H1 (cell line): ENCODE measurements at places on chromosomes 4 and X. TPM values are rescaled to one million over a fixed set of nuclear protein-coding genes. Genes with fewer than 3 reads are reported as not detected.
A peak's percentile ranks its signal among the peaks of the same experiment; 100 is the strongest.

The DRP2 gene
- polyA plus RNA-seq = 0.18 and 0.24 TPM in 2 replicates

The LRRC66 gene
- 0.05 and 0.11 TPM in 2 replicates for polyA plus RNA-seq

GRCh38 chrX:129738466-129739308, at the start of gene XPNPEP2:
TSS of gene XPNPEP2 (plus strand) at chrX:129738979. CDS start at chrX:129739214, 235 bp downstream.
- H3K36me3 ChIP-seq = no peaks in the 10 kb centered on the region
- no peak within 1 kb of the TSS for H3K4me3 ChIP-seq
- DNase-seq = no peak
- no peaks in the 10 kb centered on the region for H3K27me3 ChIP-seq
- no peaks in the 10 kb centered on the region; the same call in 1 of the 2 replicates for H3K4me1 ChIP-seq

GRCh38 chrX:154409222-154409871, at the start of gene DNASE1L1:
TSS of gene DNASE1L1 (minus strand) at chrX:154409254. CDS start at chrX:154405568, 3,686 bp downstream.
- H3K4me3 ChIP-seq = peak within 1 kb of the TSS; percentile 7; the same call in 1 of the 2 replicates
- 0 out of 2 replicates have a peak within 1 kb of the TSS, but pooled peaks have one; percentile 36 for H3K27ac ChIP-seq
- H3K27me3 ChIP-seq = no peaks in the 10 kb centered on the region
- peaks cover 4% of the 10 kb centered on the region; the same call in 1 of the 2 replicates for H3K4me1 ChIP-seq
- H3K36me3 ChIP-seq = no peaks in the 10 kb centered on the region

The TMEM156 gene
- polyA plus RNA-seq = not detected in 2 replicates

DNA sequence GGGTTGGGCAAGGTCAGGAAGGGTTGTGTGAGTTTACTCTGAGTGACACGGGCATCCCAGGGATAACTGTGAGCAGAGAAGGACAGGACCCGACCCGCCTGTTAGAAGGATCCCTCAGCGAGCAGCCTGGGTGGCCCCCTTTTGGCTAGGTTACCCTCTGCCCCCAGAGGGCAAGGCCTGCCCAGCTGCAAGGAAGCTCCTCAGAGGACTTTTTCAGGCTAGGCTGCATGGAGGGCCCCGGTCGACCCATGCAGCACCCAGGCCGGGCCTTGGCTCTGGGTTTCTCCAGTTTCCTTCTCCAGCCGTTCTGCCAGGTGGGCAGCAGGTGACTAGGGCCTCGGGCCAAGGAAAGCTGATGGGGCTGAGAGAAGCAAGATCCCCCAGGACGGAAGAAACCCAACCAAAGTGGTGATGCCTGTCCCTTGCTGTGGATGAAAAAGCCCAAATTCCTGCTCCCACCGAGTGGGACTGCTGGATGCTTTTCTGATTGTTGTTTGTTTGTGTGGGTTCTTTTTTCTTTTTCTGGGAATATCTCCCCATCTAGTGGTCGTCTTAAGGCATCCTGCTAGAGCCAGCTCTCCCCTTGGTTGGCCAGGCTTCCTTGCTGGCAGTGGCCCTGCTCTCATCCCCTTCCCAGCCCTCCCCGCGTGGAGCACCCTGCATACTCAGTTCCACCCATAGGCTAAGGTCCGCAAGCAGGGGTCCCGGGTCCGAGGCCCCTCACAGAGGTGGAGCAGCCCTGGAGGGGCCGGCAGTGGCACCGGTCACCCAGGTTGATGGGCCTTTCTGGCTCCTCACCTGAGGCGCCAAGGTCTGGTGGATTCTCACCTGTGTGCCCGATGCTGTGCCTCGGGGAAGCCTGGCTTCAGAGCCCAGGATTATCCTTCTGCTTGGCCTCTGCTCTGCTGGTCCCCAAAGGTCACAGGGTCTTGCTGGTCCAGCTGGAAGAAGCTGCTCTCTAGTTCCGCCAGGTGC, 1.8 kb downstream of the ZFP92 start:
- no peak overlapping the region for H3K27ac ChIP-seq
- DNase-seq = no peak
- no peaks in the 10 kb centered on the region for H3K36me3 ChIP-seq
- peaks cover 18% of the 10 kb centered on the region for H3K27me3 ChIP-seq
- H3K4me1 ChIP-seq = 0 out of 2 replicates have a peak, but pooled peaks cover 2% of the 10 kb centered on the region
- H3K4me3 ChIP-seq = no peak overlapping the region

DNA sequence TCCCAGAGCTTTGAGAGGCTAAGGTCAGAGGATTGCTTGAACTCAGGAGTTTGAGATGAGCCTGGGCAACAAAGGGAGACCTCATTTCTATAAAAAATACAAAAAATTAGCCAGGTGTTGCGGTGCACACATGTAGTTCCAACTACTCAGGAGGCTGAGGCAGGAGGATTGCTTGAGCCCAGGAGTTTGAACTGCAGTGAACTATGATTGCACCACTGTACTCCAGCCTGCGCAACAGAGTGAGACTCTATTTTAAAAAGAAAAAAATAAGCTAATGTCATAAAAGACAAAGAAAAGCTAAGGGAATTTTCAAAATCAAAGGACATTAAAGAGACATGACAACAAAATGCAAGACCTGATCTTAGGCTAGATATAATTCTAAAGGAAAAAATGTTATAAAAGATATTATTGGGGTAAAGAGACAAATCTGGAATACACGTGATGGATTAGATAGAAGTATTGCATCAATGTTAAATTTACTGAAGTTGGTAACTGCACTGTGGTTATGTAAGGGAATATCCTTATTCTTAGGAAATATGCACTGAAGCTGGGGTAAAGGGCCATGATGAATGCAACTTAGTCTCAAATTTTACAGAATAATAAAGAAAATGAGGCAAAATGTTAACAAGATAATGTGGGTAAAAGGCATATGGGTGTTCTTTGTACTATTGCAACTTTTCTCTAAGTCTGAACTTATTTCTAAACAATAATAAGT, 75.2 kb downstream of the SPRY1 start:
- no peaks in the 10 kb centered on the region for H3K4me1 ChIP-seq
- H3K4me3 ChIP-seq = no peak overlapping the region
- H3K27me3 ChIP-seq = no peaks in the 10 kb centered on the region
- H3K36me3 ChIP-seq = no peaks in the 10 kb centered on the region
- no peak overlapping the region for H3K27ac ChIP-seq
- DNase-seq = no peak

- no peak overlapping the region; the same call in 1 of the 2 replicates for H3K27ac ChIP-seq
- DNase-seq = no peak
- H3K27me3 ChIP-seq = no peaks in the 10 kb centered on the region
- no peaks in the 10 kb centered on the region for H3K36me3 ChIP-seq
- no peak overlapping the region for H3K4me3 ChIP-seq
- H3K4me1 ChIP-seq = no peaks in the 10 kb centered on the region
Measured at GRCh38 chr4:25351777-25352416, 25.2 kb upstream of the ANAPC4 start.

DNA sequence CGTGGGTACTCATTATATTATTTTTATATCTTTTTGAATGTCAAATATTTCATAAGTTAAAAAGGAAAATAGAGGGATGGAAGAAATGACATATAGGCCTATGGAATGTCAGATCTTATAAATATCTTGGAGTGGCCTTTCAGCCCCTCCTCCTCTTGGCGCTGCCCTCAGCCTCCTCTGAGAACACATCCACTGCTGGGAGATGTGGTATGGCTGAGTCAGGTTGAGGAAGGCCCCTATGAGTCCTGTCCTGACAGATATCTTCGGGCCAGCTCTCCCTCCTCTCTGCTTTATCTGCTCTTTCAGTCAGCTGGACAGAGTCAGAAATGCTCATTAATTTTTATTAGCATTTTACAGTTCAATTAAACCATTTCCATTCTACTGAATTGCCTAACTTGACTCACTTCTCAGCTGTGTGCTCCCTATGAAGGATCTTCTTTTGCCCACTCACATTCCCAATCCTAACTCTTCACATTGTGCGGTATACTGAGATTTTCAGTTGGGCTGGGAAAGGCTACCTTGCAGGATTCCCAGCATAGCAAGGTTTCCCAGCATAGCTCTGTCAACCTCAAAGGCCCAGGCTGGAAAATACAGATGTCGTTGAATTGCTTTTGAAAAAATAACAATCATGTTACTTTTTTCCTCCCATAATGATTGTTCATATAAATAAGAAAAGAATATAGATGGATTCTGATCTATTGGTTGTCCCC, 128.0 kb downstream of the ARHGEF9 start:
- no peak overlapping the region for H3K4me3 ChIP-seq
- H3K4me1 ChIP-seq = no peaks in the 10 kb centered on the region
- DNase-seq = no peak
- no peaks in the 10 kb centered on the region for H3K27me3 ChIP-seq
- H3K36me3 ChIP-seq = peaks cover 6% of the 10 kb centered on the region; the same call in 1 of the 2 replicates
- no peak overlapping the region for H3K27ac ChIP-seq

The SLC6A14 gene
- polyA plus RNA-seq = not detected in 2 replicates

- H3K36me3 ChIP-seq = no peaks in the 10 kb centered on the region
- peaks cover 4% of the 10 kb centered on the region for H3K4me1 ChIP-seq
- H3K27ac ChIP-seq = no peak overlapping the region
- no peaks in the 10 kb centered on the region for H3K27me3 ChIP-seq
Measured at GRCh38 chr4:153038623-153039311, 102.6 kb downstream of the FHDC1 start.

- no peaks in the 10 kb centered on the region for H3K27me3 ChIP-seq
- H3K36me3 ChIP-seq = no peaks in the 10 kb centered on the region
Measured at GRCh38 chr4:99809326-99809725, 7.3 kb upstream of the DAPP1 start.

DNA sequence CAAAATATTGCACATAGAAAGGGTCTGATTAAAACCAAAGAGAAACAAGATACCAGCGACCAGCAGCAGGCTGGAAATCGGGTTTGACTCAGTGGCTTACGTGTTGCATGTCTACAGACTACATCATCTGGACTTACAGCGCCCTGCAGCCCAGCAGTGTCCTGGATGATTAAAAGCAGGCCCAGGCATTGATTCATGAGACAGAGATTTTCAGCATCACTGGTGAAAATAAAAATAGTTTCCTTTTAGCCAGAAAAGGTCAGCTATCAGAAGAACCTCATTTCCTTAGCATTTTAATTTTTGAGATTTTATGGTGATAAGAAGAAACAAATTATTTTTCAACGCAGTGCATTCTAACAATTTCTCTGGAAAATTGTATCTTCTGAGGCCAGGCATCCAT, 190.6 kb downstream of the PTTG2 start:
- DNase-seq = no peak
- H3K4me3 ChIP-seq = no peak overlapping the region
- H3K27ac ChIP-seq = no peak overlapping the region
- H3K27me3 ChIP-seq = no peaks in the 10 kb centered on the region
- H3K4me1 ChIP-seq = no peaks in the 10 kb centered on the region

DNA sequence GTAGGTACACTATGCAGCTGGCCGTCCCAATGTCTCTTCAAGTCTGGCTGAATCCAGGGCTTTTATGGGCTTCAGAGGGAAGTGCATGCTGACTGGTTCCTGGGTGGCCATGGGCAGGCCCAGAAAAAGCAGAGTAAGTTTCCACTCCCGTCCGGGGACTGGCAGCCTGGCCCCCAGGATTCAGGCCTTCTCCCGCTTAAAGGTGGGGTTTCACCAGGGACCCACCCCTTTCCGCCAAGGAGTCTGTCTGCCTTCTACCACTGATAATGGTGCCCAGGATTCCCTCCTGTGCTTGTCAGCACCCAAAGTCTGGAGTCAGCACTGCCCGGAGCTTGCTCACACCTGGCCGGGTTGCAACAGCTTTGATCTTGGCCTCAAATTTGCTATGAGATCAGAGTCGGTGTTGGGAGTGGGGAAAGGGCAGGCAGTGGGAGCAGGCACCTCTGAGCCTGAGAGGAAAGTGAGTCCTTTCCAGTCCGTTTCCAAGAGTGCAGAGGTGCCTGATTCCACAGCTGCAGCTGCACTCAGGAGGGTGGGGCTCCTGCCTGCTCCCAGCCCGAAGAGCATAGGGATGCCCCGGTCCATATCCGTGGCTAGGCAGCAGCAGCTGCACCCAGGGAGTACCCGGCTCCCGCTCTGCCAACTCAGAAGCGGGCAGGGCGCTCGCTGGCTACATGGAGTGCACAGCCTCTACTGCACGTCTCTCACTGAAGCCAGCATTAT, 1344.3 kb upstream of the ADGRL3 start:
- no peaks in the 10 kb centered on the region for H3K4me1 ChIP-seq
- H3K27me3 ChIP-seq = no peaks in the 10 kb centered on the region
- no peak overlapping the region for H3K27ac ChIP-seq
- H3K4me3 ChIP-seq = no peak overlapping the region
- H3K36me3 ChIP-seq = no peaks in the 10 kb centered on the region

DNA sequence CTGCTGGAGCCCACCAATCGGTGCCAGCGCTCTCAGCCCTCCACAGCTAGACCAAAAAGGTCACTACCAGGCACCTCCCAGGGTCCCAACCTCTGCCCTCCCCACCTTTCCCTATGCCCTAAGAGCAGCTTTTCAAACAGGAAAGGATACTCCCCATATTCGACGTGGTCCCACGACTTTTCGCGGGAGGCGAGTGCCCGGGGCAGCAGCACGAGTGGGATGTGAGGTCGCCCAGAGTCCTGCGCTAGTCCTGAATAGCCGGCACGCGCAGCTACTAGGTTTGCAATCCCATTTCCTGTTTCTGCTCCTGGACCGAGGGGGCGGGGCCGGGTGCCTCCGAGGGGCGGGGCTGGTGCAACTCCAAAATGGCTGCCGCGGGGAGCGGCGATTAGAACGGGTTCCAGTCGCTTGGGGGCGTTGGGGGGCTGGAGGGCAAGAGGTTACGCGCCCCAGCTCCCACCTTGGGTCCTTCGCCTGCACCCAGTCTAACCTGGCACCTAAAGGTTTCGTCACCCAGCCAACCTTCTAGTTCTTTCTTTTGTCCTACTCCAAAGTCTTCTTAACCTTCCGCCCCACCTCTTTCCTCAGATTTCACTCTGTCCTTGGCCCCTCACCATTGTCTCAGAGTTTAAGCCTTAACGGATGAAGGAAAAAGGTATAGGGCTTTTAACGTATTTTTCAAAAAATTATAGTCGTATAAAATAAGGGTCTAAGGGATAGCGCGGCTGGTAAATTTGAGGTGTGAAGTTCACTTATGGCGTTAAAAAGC, 85.0 kb upstream of the TENT5D start:
- peak; percentile 86 for DNase-seq
- peak overlapping the region; percentile 86 for H3K4me3 ChIP-seq
- no peak overlapping the region for H3K27ac ChIP-seq
- H3K27me3 ChIP-seq = no peaks in the 10 kb centered on the region
- no peaks in the 10 kb centered on the region for H3K4me1 ChIP-seq

DNA sequence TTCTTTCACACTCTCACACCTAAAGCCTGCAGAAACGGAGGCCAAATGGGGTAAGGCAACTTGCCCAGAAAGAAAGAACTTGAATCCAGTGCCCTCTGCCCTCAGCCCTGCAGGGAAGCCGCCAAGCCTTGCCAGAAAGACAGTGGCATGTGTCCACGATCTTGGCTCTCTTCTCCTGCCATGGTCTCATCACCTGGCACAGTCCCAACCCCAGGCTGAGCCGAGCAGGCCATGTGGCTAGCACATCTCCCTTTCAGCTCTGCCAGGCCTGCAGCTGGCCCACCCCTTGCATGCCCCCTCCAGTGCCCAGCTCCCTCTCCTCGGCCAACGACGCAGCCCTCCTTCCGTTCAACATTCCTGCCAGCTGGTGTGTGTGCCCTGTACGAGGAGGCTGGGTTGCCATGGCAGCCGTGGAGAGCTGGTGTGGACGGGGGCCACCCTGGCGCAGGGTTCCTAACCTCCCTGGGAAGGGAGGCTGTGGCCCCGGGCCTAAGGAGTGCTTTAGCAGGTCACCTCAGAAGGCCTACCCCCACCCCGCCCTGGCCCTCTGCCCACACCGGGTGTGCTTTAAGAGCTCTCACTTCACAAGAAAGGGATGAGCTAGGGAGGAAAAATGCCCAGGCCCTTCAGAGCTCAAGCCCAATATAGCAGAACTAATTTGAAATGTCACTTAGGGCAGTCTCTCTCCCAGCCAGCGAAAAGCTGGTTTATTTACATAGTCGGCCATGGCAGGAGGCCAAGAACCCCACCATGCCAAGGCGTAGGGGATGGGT, 73.0 kb upstream of the PJA1 start:
- no peaks in the 10 kb centered on the region for H3K36me3 ChIP-seq
- no peak for DNase-seq
- no peak overlapping the region for H3K27ac ChIP-seq
- no peak overlapping the region for H3K4me3 ChIP-seq
- H3K4me1 ChIP-seq = no peaks in the 10 kb centered on the region

- DNase-seq = no peak
- no peaks in the 10 kb centered on the region for H3K27me3 ChIP-seq
- no peak overlapping the region for H3K4me3 ChIP-seq
- no peaks in the 10 kb centered on the region for H3K4me1 ChIP-seq
- no peak overlapping the region for H3K27ac ChIP-seq
- H3K36me3 ChIP-seq = no peaks in the 10 kb centered on the region
Measured at GRCh38 chr4:31793907-31794306, 1073.7 kb downstream of the PCDH7 start.

The FRMPD3 gene
- polyA plus RNA-seq = 0.38 and 0.64 TPM in 2 replicates
